ENCODE measurements at places on chromosomes 2 and 18.

- DNase-seq: no peak
Measured at GRCh38 chr18:76996429-76996828, 136.2 kb downstream of the MBP start.

DNA sequence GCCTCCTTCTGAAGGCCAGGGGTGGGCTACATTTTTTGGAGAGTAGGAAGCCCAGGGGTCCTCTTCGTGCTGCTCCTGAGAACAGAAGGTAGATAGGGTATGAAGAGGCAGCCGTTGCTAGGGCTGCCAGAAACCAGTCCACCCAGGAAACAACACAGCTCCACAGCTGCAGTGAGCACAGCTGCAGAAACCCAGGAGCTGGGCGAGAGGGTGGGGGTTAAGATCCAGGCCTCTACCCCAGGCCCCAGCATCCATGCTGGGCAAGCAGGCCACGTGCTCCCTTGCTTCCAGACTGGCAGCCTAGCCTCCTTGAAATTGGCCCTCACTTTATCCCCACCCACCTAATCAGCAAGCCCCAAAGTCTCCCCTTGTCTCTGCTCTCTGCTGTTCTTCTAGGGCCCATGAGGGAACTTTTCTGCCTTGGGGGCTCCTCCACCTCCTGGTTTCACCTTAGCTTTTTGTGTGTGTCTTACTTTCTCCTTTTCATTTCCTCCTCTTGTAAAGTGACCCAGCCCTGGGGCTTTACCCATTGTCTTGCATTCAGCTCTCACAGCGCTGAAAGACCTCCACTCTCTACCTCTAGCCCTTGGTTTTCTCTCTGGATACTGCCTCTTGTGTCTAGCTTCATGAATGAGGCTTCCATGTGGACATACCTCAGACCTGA, 30.7 kb downstream of the STON1 start:
- no peak for DNase-seq

DNA sequence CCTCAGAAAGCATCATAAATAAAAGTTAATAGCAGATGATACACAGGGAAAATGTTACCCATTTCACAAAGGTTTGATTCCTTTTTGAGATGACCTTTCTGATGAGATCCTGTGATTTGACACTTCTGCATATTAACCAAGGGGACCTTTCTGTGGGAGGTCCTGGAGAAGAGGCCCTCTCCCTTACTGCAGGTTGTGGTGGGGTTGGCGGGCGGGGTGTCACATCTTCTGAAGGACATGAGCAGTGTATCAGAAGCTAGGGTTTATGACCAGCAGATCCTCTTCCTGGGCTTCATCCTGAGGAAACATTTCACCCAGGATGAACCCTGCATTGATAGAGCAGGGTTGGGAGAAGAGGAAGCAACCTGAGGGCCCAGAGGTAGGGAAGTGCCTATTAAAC, 37.2 kb upstream of the SCLY start:
- no peak for DNase-seq

DNA sequence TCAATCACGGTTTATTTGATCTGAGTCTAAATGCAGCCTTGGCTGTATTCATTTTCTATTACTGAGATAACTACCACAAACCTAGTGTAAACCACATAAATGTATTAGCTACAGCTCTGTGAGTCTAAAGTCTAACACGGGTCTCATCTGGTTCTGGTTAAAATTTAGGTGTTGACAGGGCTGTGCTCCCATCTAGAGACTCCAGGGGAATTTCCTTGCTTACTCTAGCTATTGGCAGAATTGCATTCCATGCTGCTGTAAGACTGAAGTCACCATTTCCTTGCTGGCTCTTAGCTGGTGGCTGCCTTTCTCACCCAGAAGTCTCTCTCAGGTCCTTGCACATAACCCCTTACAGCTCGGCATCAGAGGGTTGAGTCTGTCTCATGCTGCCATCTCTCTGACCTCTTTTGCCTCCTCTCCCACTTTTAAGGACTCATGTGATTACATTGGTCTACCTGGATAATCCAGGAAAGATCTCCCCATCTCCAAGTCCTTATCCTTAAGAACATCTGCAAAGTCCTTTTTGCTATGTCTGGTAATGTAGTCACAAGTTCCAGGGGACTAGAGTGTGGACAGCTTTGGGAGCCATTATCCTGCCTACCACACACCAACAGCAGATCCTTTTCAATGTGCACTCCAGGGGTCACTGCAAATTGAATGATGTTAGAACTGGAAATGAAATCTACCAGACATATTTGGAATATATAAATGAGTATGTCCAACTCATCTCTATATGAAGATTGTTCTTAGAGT, 207.0 kb upstream of the AGAP1 start:
- no peak for DNase-seq

DNA sequence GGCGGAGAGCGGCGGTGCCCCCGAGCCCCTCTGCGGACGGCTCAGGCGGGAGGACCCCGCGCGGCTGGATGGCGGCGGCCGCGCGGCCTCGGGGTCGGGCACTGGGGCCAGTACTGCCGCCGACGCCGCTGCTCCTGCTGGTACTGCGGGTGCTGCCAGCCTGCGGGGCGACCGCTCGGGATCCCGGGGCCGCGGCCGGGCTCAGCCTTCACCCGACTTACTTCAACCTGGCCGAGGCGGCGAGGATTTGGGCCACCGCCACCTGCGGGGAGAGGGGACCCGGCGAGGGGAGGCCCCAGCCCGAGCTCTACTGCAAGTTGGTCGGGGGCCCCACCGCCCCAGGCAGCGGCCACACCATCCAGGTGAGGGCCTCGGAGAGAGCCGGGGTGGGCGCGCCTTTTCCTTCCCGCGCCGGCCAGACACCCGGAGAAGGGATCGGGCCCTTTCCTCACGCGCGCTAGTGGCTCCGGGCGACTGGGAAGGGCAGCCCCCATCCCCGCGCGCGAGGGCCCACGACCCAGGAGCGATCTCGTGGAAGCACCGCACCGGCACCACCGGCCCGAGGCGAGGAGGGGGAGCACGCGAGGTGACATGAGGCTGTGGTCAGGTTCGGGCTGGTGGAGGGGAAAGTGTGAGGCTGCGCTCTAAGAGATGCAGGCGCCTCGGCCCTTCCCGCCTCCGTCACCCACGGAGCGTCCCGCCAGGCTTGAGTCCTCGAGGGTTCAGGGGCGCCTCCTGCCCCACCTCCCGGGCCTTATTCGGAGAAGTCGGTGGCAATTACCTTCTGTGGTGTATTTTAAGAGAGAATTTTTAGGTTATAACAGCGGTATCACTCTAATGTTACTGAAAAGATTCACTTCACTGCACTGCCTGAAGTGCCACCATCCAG, 607 bp downstream of the LAMA3 start:
- no peak for DNase-seq

GRCh38 chr2:161955211-161955610, 118.8 kb downstream of the DPP4 start:
- DNase-seq: no peak

DNA sequence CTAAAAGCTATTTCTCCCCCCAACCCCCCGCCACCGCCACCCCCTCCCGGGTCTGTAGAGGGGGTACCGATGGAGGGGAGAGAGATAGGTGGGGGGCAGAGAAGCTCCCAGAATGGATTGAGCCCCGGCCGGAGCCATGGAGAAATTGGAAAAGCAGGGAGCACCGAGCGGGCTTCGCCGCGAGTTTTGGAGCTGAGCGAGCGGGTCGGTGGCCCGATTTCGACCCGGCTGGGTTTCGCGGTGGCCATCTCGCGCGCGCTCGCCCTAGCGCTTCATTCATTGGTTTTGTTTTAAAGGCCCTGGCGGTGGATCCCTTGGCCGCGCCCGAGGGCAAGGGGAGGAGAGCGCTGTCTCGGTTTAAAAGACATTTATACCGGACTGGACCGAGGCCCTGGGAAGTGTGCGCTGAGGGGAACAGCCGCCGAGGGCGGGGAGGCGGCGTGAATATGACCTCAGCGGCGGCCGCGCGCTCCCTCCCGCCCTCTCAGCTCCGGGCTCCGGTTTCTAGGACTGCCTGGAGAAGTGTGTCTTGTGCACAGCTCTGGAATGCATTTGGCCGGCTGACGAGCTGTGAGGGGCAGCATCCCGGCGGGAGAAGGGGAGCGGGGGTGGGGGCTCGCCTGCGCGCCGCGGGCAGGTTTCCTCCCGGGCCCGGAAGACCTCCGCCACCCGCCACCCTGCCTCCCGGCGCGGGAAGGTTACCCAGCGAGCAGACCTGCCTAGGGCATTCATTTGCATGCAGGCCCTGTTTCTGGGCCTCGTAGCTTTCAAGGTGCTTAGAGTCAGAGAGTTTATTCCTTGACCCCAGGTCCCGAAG, 1.7 kb upstream of the SMAD7 start:
- peak; percentile 74 for DNase-seq

- no peak for DNase-seq
Measured at GRCh38 chr2:157559061-157559460, 69.6 kb downstream of the ACVR1C start.

GRCh38 chr18:24818441-24818840, 358.0 kb downstream of the HRH4 start:
- DNase-seq: no peak

DNA sequence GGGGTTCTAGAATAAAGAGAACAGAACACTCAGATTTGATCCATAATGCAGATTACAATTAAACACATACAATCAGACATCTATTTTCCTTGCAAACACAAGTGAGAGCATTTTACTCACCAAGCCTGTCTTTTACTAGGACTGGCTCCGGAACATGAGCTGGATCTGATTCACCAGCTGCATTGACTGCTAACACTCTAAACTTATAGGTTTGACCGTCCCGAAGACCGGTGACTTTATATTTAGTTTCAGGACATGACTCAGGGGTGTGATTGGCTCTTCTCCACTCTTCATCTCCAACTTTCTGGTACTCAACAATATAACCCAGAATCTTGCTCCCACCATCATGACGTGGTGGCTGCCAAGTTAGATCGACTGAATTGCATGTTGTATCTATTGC, 112.4 kb downstream of the PLEKHA3 start:
- DNase-seq: no peak

DNA sequence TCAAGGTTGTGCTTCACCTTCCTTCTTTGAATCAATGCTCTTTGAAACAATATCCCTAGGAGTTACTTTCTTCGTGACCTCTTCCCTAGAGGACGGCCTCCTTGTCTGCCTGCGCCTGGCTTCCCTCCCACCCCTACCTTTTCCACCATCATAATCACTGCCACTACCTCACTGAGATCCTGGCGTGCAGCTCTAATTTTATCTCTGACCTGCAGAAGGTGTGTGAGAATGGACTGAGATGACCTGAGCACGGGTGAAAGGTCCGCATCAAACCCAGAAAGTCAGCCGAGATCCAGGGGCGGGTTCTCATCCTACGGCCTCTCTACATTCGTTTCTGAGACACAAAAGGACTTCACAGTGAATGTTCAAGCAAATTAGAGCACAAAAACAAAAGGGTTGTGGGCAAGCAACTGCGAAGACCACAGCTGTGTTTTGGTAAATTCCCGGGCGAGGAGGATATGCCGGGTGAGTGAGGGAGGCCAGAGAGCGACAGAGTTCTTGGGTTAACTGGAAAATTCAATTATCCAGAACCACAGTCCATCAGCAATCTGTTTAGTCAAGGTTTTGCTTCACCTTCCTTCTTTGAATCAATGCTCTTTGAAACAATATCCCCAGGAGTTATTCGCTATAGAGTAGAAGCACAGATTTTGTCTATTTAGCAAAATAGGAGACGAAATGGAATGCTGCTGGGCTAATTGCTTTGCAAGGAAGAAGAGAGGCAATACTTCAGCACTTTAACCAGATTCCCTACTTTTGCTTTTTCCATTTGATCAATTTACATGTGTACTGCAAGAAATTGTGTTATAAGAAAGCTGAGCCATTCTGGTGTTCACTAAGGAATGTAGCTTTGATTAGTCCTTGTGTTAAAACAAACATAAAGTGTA, 212.6 kb downstream of the ACKR3 start:
- no peak for DNase-seq

GRCh38 chr2:164044622-164045021, 308.8 kb upstream of the FIGN start:
- no peak for DNase-seq

GRCh38 chr2:233865838-233866237, 2.3 kb downstream of the MSL3B start:
- DNase-seq: no peak

DNA sequence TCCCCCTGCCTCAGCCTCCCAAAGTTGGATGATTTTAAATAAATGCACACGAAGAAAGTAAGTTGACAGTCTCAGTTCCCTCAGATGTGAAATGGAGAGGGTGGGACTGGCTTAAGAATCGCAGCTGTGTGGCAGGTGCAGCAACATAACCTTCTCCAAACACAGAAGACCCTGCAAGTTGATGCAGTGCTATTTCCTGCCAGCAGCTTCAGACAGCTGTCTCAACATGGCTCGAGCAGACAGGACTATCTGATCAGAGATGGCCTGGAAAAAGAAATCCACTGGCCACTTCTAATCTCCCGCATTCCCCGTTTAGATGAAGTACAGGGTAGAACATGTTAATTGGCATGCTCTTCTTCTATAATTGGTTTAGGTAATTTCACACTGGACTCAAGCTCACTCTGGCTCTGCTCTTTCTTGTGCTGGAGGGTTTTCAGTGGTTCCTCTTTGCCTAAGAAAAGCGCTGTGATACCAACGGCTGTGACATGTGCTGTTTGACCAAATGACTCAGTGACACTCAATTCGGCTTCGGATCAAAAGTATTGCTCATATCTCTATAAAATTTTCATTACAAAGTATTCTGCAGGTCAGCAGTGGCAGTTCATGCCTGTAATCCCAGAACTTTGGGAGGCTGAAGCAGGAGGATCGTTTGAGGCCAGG, 40.2 kb downstream of the MYOM1 start:
- no peak for DNase-seq

- DNase-seq: no peak
Measured at GRCh38 chr2:268323-268722, 3.6 kb downstream of the ACP1 start.

- no peak for DNase-seq
Measured at GRCh38 chr18:10767658-10768057, 241.8 kb downstream of the NAPG start.

DNA sequence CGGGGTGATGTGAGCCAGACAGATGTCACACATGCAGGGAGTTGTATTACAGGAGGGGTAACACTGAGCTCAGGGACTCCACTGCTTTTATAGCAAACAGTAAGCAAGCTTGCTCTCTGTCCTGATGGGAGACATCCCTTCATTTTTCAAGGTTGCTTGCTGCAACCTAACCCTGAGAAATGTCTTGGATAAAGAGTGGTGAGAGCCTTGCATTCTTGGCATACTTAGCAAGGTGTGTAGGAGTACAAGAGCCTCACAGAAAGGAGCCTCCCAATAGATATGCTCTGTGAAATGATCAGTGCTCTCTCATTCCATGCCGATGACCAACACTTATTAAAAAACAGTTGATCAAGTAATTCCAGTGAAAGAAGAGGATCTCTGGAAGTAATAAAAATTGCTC, 8.1 kb downstream of the PFN4 start:
- DNase-seq: no peak

GRCh38 chr2:210440206-210440605, 36.4 kb downstream of the LANCL1 start:
- no peak for DNase-seq

Measured in mucosa of gallbladder (tissue), 1 donor.